GF-D8 (cell line): ENCODE measurements at places on chromosomes 7 and 10.
A peak's percentile ranks its signal among the peaks of the same experiment; 100 is the strongest.

- DNase-seq: no peak
Observed at GRCh38 chr7:72161534-72161933, 250.6 kb downstream of the CALN1 start.

- no peak for DNase-seq
Observed at GRCh38 chr7:144452064-144452463, 48.6 kb upstream of the NOBOX start.

GRCh38 chr7:30879139-30880124, 32.2 kb upstream of the AQP1 start:
- DNase-seq: no peak

DNA sequence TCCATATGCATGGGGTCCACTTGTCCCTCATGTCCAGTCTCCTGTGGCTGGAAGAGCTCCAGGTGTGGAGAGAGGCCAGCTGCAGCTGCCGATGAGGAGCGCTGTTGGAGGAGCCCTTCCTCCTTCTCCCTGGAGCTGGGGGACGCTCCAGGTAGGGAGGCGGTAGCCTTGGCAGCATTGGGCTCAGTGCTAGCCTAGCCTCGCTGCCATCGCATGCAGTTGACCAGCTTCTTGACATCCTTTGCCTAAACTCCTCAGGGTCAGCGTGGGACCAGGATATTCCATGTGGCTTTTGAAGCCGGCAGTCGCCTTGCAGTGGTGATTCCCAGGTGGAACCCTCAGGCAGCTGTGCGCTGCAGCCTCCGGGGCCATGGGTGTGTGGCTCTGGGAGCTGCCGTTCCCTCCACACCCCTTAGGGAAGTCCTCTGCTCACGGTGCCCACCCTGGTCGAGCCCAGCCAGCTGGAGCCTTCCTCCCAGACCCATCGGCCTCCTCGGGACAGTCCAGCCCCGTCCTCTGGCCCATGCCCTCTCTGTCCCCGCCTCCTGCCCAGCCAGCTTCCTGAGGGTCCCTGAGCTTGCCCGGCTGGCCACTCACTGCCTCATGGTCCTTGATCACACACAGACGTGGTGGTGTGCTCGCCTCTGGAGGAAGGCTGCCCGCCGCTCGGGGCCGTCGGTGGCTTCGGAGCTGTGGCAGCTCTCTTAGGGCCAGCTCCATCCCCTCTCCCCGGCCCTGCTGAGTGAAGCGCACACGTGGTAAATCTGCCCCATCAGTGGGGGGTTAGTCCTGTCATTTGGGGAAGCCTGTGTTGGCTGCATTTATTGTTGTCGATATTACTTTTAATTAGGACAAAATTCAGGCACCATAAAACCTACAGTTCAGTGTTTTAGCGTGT, 21.2 kb downstream of the INPP5A start:
- DNase-seq: no peak

GRCh38 chr7:104643587-104644217, 315.3 kb downstream of the LHFPL3 start:
- DNase-seq: no peak

GRCh38 chr7:1977059-1977875, 255.5 kb downstream of the MAD1L1 start:
- no peak for DNase-seq

DNA sequence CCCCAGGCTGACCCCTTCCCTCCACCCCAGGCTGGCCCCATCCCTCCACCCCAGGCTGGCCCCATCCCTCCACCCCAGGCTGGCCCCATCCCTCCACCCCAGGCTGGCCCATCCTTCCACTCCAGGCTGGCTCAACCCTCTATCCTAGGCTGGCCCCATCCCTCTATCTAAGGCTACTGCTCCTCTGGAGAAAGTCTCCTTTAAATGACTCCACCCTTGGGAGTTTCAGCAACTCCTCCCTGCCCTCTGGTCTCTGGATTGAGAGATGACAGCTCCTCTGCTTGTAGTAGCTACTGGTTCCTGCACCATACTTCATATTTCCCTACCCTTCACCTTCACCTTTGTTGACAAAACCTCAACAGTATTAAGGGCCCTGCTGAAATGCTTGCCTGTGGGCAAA, 8.5 kb downstream of the PRLHR start:
- no peak for DNase-seq

- no peak for DNase-seq
Observed at GRCh38 chr7:7563813-7564212, 2.9 kb upstream of the MIOS start.

GRCh38 chr10:33005322-33006301, 47.6 kb upstream of the ITGB1 start:
- peak; percentile 55 for DNase-seq

DNA sequence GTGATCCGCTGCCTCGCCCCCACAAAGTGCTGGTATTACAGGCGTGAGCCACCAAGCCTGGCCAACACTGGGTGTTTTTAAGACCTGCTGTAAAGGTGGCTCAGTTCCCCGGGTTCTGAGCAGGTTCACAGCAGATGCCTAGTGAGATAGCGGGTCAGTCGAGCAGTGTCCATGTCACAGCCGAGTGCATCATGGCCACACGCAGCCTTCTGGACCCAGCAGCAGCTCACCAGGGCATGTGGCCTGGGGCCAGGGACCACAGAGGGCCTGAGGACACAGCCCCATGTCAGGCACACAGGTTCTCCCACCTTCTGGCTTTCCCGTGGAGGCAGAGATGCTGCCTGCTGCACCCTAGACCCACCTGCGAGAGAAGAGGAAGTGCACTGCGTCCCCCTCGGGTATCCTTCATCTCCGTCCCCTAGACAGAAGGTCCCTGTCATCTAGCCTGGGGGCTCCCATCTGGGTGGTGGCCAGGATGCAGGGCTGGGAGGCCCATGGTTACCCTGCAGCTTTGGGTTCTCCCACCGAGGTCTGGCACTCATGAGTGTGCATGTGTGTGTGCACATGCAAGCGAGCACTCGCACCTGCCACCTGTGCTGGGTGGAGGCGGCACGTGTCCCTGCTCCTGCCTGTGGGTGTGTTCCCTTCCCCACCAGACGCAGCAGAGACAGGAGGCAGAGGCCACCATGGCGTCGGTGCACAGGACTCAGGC, 98.6 kb downstream of the NKX6-2 start:
- no peak for DNase-seq

GRCh38 chr10:118557946-118558345, 37.5 kb downstream of the PRLHR start:
- DNase-seq: no peak

- DNase-seq: no peak
Observed at GRCh38 chr7:137696376-137696775, 150.4 kb downstream of the DGKI start.

DNA sequence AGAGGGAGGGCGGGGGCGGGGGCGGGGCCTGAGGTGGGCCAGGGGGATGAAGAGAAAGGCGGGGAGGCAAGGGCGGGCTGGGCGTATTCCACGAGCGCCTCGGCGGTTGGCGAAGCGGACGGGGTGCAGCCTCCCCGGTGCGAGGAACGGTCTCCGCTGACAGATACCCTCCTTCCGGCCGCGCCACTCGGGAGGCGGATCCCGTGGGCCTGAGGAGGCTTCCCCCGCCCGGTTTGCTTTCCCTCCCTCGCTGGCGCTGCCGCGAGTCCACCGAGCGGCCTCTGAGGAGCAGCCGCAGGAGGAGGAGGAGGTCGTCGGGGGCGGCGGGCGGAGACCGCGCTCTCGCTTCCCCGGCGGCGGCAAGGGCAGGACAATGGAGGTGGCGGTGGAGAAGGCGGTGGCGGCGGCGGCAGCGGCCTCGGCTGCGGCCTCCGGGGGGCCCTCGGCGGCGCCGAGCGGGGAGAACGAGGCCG, at the start of gene TRIM24:
TSS of gene TRIM24 (plus strand) at position 84 of the 473 bp plus-strand sequence. CDS start at position 374, 290 bp downstream.
- no peak for DNase-seq

DNA sequence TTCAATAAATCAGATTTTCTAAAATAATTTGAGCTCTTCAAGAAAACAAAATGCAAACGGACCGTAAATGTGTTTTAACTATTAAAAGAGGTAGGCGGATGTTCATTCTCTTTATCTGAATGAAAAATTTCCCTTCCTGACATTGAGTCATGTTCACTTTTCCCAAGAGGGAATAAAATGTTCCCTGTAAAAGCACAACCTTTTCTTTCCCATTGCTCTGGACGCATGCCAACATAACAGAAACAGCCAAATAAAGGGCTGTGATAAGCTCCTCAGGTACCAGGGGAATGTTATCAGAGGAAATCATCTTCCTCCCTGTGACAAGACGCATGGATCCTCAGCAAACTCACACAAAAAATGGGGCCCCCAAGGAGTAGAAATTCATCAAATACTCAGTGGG, 251.8 kb downstream of the MTERF1 start:
- no peak for DNase-seq

DNA sequence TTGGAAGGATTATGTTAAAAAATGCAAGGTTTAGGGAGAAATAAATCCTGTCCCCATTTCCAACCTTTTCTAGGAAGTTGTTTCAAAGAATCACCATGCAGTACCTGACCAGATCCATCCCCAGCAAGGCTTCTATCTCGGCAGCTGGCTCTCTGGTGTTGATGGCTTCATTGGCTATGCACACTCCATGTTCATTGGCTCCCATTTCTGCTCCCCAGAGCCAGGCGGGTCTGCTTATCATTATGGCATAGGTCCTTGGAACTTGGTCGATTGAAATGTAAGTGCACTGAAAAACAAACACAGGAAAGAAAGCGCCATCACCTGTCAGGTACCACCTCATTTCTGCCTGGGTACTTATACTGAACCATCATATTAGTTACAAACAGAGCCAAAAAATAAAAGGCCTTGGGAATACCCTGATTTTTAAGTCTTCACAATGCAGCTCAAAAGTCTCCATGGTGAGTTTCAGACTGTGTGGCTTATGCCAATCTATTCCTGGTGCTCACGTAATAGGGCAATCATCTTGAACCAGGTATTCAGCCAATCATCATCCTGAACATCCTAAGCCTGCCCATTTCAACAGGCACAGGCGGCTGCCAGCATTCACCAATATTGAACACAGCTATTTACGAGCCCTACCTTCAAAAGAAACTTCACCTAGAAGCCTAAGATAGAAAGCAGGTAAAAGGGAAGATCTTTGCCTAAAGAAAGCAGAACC, 34.4 kb downstream of the SCRN1 start:
- no peak for DNase-seq

DNA sequence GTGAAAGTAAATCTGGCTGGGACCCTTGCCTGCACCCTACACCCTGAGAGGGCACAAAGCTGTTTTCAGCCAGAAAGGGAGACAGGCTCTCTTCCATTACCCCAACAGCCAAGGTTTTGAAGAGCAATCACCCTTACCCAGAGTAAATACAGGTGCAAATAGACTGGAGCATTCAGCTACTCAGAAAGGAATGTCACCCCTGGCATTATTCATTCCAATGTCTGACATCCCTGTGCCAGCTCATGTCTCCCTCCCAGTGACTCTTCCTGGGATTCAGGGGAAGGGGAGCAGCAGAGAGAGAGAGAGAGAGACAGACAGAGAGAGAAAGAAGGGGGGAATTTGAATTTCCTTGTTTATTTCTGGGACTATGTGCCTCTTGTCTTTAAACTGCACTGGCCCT, 611.8 kb downstream of the SORCS3 start:
- DNase-seq: no peak
